ENCODE measurements at places on chromosomes 12 and 14.

DNA sequence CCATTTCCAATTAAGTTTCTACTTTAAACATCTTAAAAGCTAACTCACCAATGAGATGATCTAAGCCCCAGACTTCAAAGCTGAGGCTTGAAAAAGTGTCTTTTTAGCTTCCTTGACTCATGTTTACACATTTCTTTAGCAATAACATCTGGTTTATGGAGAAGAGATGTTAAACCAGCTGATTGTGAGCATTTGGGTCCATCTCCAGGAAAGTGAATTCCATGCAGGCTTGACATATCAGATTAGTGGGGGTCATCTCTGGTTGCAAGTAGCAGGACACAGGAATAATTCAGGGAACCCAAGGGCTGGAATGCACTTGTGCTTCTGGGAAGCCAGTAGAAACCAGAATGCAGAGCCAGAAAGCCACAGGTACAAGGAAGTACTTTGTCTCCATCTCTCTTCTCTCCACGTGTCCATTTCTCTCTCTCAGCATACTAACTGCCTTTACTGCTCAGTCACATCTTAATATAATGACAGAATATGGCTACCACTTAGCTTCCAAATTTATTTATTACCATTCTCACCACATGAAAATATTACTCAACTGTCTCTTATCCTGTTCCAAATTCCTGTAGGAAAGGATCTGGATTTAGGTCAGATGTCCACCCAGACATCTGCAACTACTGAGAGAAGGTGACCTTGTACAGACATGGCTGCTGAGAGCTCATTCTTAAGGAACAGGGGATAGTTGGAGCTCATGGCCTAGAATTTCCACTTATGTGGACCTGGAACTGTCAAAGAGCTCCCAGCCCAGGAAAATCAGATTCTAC lies 104.4 kb downstream of the SCN8A start:
- DNase-seq = no peak

GRCh38 chr12:56437430-56438176 lies 11.6 kb downstream of the TIMELESS start:
- no peak for DNase-seq

DNA sequence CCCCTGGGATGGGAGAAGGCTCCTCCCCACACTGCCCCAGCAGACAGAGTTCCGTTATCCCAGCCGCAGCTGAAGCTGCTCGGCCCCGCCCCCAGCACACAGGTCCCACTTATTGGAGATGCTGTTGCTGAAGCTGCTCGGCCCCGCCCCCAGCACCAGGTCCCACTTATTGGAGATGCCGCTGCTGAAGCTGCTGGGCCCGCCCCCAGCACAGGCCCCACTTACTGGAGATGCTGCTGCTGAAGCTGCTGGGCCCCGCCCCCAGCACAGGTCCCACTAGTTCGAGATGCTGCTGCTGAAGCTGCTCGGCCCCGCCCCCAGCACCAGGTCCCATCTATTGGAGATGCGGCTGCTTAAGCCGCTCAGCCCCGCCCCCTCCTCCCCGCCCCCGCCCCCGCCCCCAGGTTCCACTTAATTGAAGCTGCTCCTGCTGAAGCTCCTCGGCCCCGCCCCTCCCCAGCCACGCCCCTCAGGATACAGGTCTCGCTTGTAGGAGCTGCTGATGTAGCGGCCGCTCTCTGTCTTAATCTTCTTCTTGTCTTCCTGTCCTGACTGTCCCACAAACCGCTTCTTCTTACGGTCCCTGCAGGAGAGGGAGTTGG lies 12.0 kb downstream of the CFAP73 start:
- no peak for DNase-seq

DNA sequence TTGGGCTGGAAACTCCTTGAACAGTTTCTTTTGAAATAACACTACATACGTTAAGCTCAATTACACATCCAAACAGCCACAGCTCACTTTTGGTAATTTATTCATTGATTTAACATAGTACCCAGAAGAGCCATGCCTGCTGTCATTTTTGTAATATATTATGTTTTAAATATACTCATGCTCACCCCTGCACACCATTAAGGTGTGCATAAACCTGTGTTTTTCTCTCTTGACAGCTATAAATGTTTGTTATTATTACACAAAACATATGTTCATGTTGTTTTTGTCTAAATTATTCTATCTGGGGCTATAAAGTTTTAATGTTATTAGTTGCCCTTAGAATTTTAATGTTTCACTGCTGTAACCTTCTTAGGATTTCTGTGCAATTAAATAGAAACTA lies 296.1 kb downstream of the AKAP6 start:
- no peak for DNase-seq

DNA sequence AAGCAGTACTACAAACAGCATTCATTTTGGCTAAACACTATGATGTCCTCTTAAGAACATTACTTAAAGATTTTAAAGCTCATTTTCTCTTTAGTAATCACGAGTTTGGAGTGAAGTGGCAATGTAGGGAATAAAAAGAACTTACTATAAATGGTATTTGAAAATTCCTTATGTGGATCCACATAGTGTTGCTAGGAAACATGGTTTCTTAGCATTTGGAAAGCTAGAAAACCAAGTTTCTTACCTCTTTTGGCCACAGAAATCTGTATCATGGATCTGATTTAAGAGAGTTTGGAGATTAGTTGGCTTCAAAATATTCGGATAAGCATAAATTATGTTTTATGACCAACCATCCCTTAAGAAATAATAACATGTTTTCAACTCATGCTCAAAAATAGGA lies 337.7 kb upstream of the GARIN6 start:
- no peak for DNase-seq

DNA sequence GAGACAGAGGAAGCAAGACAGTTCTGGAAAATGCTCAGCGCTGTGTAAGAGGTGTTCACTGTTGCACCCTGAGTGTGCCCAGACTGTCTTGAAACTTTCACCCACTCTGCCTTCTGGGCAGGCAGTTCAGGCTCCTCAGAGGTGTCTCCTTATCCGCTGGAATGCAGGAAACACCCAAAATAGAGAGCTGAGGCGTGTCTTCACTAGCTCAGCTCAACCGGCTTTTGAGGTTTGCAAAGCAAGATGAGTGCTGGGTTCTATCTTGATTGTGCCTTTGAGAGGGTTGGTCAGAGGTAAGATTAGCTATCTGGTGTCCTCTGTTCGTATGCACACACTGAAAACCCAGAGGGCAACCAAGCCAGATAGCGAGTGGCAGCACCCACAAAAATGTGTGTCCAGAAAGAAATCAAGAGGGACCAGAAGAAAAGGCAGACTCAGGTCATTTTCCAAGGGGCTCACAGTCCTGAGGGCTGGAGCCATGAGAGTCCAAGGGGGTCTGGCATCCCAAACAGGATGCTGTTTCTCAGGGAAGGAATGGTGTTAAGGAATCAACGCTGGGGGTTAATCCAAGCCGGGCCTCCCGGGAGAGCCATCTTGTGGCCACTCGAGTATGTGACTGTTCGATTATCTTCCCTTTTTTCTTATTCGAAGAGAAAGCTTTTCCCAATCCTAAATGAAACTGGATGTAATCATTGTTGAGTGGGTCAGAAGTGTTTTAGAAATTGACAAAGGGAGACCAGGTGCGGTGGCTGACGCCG lies 47.1 kb downstream of the TBX3 start:
- DNase-seq = peak; percentile 61

DNA sequence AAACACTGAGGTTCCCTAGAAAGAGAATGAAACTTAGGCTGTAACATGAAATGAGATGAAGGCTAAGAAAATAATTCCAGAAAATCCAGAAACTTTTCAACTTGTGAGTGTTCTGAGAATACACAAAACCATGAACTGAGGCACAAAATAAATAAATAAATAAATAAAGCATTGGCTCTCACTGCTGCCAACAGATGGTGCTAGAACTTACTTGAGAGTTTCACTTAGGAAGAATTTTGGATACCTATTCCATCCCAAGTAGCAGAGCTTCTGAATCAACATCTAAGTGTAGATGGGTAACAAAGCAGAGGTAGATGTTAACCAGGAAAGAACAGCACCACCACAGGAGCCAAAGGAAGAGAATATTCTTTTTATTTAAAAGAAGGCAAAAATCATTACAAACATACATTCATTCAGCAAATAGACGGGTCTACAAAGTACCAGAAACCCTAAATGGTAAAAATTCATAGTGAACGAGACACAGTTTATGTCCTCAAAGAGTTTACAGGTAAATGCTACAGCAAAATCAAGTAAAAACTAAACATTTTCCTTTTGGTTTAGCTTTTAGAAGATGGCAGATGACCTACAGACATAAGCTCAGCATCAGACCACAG lies 16.7 kb downstream of the EPS8 start:
- DNase-seq = no peak

DNA sequence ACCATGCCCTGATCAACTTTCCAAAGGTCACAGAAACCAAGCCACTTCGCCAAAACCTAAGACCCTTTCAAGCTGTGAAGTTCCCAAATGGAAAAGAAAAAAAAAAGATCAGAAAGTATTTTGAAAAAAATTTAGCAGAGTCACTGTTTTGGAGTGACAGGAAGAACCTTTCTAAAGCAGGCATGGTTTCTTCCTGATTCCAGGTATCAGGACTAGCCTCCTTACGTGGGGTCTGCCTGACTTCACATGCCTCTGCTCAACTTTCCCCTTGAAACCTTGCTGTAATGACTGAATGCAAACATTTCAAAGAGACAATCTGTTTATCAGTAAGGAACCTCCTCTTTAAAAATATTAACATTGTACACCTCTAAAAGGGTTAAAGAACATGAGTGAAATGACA lies 9.5 kb downstream of the CORO1C start:
- DNase-seq = no peak

GRCh38 chr14:83798421-83798820 lies 1731.5 kb upstream of the FLRT2 start:
- DNase-seq = no peak

DNA sequence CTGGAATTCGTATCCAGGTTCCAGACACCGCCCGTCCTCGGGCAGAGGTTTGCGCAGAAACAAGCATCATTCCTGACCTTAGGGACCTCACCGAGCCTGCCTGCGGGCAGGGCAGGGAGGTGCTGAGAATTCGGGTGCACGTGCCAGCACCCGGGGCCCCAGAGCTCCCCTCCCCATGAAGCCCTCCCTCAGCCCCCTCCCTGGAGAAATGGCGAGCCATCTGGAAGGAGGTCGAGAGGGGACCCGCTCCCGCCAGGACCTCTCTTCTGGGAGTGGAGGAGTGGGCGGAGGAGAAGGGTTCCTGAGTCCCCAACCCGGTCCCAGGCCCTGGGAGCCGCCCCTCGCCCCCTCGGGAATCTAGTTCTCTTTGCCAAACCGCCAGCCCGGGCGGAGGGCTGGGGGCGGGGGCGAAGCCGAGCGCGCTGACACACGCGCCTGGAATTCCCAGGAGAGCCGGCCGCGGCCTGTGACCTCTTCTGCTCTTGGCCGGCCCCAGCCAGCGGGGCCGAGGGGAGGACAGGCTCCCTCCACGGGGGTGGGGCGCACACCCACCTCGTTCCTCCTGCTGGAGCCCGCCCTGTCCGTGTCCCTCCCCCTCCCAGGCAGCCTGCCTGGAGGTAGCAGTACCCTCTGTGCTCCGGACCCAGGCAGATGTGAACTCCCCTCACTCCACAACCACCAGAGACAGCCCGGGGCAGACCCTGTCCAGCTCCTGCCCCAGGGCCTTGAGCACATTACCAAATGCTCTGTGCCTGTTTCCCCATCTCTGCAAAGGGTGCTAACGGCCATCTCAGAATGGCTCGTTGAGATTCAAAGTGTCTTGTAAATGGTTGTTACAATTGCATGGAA lies 23.0 kb upstream of the GPR132 start:
- DNase-seq = peak; percentile 90

GRCh38 chr14:75454963-75455546 lies 27.2 kb downstream of the JDP2 start:
- peak; percentile 70 for DNase-seq

DNA sequence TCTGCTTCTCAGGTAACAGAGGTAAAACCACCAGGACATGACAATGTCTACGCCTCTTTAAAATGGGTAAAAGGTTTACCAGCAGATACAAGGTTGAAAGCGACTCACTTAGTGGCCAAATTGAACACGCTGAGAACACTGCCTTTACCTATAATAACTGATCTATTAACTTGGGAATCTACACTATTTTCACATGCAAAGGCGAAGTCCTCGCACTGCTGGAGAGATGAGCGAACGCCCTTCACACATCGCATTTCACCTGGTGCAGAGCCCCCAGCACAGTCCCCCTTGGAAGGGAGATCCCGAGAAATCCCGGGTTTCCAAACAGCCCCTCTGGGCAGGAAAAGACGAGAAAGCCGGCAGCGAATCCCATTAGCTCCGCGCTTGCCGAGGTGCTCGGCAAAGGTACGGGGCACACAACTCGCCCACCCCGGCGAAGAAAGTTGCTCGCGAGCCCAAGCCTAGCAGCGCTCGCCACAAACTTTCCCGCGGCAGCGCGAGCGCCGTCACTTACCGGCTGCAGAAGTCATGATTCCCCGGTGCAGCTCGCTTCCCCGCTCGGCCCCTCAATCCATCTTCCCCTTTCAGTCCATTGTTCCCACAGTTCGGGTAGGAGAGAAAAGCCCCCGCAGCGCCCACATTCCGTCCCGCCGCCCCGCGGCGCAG lies 423 bp downstream of the FGD6 start:
- no peak for DNase-seq

GRCh38 chr12:109308534-109309380 lies at the start of gene FOXN4:
TSS of gene FOXN4 (minus strand) at chr12:109309284. CDS start at chr12:109308321, 963 bp downstream.
- no peak for DNase-seq

DNA sequence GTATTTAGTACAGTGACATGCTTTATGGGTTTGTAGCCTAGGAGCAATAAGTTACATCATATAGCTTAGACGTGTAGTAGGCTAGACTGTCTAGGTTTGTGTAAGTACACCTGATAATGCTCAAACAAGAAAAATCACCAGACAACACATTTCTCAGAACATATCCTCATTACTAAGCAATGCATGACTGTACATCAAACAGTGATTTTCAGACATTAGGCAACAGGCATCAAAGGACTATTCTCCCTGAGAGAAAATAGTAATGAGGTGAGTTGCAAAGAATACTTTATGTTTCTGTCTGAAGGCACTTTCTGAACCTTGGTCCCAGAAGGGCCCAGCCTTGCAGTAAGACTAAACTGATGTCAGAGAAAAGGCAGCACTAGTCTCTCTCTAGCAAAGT lies 48.4 kb upstream of the SYT10 start:
- no peak for DNase-seq

- DNase-seq = peak; percentile 81
Measured at GRCh38 chr12:19946550-19946949, 421.8 kb upstream of the PDE3A start.

- no peak for DNase-seq
Measured at GRCh38 chr12:55495490-55495889, 3.3 kb downstream of the OR6C68 start.

DNA sequence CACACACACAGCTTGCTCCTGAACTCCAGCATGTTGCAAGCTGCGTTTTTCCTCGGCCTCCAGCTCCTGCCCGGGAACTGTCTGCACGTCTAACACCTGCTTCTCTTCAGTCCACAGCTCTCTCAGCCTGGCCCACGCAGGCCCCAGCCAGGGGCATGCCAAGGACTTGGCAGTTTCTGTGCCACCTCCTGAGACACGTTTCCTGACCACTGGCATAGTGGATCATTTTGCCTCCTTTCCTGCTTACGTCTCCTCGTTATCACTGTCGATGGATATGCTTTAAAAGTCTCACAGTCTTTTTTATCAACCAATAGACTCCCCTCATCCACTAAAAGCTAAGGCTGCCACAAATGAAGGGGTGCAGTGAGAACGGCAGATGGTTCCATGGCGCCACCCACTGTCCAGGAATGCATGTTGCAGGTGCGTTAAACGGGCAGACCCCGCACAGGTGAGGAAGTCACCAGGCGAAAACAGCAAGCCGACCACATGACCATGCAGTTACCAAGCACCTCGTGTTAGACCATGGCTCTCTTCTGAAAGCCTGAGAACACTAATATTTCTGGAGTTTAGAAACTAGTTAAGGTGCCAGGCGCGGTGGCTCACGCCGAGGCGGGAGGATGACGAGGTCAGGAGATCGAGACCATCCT lies 14.7 kb upstream of the TEAD4 start:
- no peak for DNase-seq

- no peak for DNase-seq
Measured at GRCh38 chr14:33643426-33644181, 307.3 kb downstream of the EGLN3 start.
